Effector memory CD8-positive, alpha-beta T cell (primary cell): ENCODE measurements at places on chromosomes 7 and 10.

GRCh38 chr10:17742918-17743317, 9.1 kb upstream of the TMEM236 start:
- H3K4me1 ChIP-seq: no peaks in the 10 kb centered on the region
- H3K27ac ChIP-seq: no peak overlapping the region
- no peak overlapping the region for H3K4me3 ChIP-seq
- peak; percentile 59 for DNase-seq
- no peaks in the 10 kb centered on the region for H3K27me3 ChIP-seq
- peaks cover 7% of the 10 kb centered on the region for H3K36me3 ChIP-seq

GRCh38 chr10:14365266-14365665, 34.5 kb upstream of the FRMD4A start:
- no peak overlapping the region for H3K4me3 ChIP-seq
- no peak for DNase-seq
- H3K36me3 ChIP-seq: no peaks in the 10 kb centered on the region
- H3K27ac ChIP-seq: no peak overlapping the region
- H3K4me1 ChIP-seq: no peaks in the 10 kb centered on the region
- H3K27me3 ChIP-seq: peaks cover 40% of the 10 kb centered on the region

DNA sequence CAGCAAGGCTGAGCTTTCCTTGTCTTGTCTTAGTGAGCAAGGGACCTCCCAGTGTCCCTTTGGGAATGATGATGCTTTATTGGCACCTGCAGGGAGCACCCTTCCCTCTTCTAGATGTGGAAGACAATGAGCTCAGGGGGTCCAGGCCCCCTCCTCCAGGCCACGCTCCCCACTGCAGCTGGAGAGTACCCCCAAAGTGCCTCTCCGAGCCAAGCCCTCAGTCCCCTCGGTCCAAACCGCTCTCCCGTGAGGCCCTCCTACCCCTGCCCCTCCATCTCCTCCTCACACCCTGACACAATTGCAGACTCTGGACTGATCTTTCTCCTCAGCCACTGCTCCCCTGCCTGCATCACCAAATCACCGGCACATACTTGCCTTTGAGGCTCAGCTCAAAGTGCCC, 16.7 kb downstream of the RBP3 start:
- peaks cover 7% of the 10 kb centered on the region for H3K27me3 ChIP-seq
- H3K4me1 ChIP-seq: no peaks in the 10 kb centered on the region
- H3K36me3 ChIP-seq: peaks cover 2% of the 10 kb centered on the region
- DNase-seq: no peak
- no peak overlapping the region for H3K4me3 ChIP-seq

DNA sequence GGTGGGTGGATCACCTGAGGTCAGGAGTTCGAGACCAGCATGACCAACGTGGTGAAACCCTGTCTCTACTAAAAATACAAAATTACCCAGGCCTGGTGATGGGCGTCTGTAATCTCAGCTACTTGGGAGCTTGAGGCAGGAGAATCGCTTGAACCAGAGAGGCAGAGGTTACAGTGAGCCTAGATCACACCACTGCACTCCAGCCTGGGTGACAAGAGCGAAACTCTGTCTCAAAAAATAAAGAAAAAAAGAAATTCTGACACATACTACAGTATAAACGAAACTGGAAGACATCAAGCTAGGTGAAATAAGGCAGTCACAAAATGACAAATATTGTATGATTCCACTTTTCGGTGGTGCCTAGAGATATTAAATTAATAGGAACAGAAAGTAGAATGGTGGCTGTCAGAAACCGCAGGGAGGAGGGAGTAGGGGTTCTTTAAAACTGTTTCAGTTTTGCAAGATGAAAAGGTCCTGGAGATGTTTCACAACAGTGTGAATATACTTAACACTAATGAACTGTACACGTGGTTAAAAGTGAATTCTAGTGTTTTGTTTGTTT, 23.2 kb downstream of the PILRA start:
- peaks cover 11% of the 10 kb centered on the region for H3K36me3 ChIP-seq
- peak; percentile 30 for DNase-seq
- peak overlapping the region; percentile 76 for H3K4me3 ChIP-seq
- no peaks in the 10 kb centered on the region for H3K27me3 ChIP-seq

- no peaks in the 10 kb centered on the region for H3K36me3 ChIP-seq
- no peaks in the 10 kb centered on the region for H3K27me3 ChIP-seq
- DNase-seq: no peak
These were observed 240.1 kb upstream of the GRB10 start for GRCh38 chr7:51022821-51023220.

- no peak for DNase-seq
- no peaks in the 10 kb centered on the region for H3K36me3 ChIP-seq
- H3K27ac ChIP-seq: no peak overlapping the region
- peaks cover 39% of the 10 kb centered on the region for H3K27me3 ChIP-seq
These were observed 14.8 kb upstream of the PRKAG2 start for GRCh38 chr7:151891753-151892152.

DNA sequence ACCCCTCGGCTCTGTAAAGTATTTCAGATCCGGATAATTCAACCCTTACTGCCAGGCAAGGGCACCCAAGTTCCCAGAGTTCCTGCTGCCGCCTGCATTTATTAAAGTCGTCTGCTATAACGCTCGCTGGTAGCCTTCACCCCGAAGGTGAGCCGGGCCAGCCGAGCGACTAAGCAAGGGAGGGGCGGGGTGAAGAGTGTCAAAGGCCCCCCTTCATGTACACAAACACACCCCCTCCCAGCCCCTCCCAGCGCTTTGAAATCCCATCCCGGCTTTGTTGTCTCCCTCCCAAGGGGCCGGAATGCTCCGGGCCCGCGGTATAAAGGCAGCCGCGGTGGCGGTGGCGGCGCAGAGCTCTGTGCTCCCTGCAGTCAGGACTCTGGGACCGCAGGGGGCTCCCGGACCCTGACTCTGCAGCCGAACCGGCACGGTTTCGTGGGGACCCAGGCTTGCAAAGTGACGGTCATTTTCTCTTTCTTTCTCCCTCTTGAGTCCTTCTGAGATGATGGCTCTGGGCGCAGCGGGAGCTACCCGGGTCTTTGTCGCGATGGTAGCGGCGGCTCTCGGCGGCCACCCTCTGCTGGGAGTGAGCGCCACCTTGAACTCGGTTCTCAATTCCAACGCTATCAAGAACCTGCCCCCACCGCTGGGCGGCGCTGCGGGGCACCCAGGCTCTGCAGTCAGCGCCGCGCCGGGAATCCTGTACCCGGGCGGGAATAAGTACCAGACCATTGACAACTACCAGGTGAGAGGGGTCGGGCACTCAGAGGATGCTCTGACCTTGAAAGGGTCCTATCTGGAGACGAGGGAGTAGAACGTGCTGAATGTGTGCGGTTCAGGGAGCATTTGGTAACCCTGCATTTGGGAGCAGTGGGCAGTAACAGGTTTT, at the start of gene DKK1:
Gene DKK1, plus strand, starts transcription at position 349 of the 889 bp plus-strand sequence. Its CDS starts 154 bp downstream, at position 503.
- H3K4me3 ChIP-seq: no peak within 1 kb of the TSS
- no peak within 1 kb of the TSS for H3K27ac ChIP-seq
- no peaks in the 10 kb centered on the region for H3K4me1 ChIP-seq

DNA sequence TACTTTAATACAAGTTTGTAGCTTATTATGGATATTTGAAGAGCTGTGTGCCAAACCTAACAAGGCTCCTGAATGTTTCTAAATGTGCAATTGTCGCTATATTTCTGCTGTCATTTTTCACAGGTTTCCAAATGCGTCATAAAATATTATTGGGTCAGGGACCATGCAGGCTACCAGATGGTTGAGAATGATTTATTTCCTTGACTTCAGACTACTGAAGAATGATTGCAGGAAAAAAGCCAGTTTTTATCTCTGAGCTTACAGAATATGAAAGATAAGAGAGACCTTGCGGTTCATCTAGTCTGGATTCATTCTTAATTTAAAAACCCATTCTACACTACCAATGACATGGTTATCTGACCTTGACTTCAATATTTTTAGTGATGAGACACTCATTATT, 55.2 kb downstream of the TSPAN12 start:
- no peaks in the 10 kb centered on the region for H3K4me1 ChIP-seq
- H3K27ac ChIP-seq: no peak overlapping the region
- peaks cover 11% of the 10 kb centered on the region for H3K27me3 ChIP-seq
- DNase-seq: no peak
- no peak overlapping the region for H3K4me3 ChIP-seq

- H3K4me1 ChIP-seq: peaks cover 2% of the 10 kb centered on the region
- H3K27me3 ChIP-seq: no peaks in the 10 kb centered on the region
- no peak overlapping the region for H3K4me3 ChIP-seq
- no peak overlapping the region for H3K27ac ChIP-seq
- no peak for DNase-seq
- H3K36me3 ChIP-seq: peaks cover 11% of the 10 kb centered on the region
These were observed 65.5 kb upstream of the SH2B2 start for GRCh38 chr7:102220960-102221800.

DNA sequence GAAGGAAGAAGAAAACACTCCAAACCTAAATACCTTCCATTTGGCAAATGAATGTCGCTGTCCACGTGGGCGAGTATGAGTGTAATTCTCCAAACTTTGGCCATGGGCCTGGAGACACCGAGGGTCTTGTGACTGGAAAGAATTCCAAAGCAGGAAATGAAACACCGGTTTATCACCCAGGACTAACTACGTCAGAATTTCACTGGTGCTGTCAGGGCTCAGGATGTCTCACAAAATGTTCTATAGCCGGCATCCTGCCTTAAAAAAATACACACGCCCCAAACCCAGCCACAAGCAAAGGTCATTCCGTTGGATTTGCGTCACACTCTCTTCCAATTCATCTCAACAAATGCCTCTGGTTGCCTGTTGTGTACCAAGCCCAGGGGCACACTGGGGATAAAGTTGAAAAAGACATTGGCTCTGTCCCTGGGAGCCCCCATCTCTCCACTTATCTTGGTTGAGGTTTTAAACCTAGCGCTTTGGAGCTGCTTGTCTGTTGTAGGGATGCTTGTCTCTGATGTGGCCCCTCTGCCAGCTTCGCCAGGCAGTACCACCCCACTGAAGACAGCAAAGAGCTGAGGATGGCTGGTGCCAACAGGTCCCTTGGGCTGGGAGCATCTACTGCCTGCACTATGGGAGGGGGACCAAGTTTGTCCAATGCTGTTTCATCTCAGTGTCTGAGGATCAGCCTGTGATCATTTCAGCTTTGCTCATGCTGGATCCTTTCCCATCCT, 31.2 kb downstream of the GSTO2 start:
- H3K4me1 ChIP-seq: peaks cover 31% of the 10 kb centered on the region
- DNase-seq: no peak
- H3K27me3 ChIP-seq: peaks cover 7% of the 10 kb centered on the region
- H3K27ac ChIP-seq: no peak overlapping the region
- peak overlapping the region; percentile 51 for H3K4me3 ChIP-seq
- peaks cover 32% of the 10 kb centered on the region for H3K36me3 ChIP-seq

- no peaks in the 10 kb centered on the region for H3K27me3 ChIP-seq
- H3K4me1 ChIP-seq: peaks cover 53% of the 10 kb centered on the region
- H3K4me3 ChIP-seq: peak overlapping the region; percentile 91
These were observed 732 bp downstream of the FAM53B start for GRCh38 chr10:124743191-124744101.

DNA sequence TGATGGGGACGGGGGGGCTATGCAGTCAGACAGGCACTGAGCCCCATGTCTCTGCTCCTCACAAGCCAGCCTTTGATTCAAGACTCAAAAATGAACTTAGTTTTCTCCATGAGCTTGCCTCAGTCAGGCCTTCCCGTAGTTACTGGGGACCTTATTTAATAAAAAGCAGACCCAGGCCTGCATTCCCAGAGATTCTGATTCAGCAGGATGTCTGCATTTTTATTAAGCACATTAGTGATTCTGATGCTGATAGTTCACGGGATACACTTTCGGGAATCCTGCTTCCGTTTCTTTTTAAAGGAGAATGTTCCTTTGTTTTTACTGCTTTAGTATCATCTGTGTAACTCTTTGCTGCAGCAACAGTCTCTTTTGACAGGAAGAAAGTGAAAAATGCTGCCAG, 28.3 kb upstream of the PLPP4 start:
- no peak overlapping the region for H3K4me3 ChIP-seq
- no peak overlapping the region for H3K27ac ChIP-seq
- H3K36me3 ChIP-seq: no peaks in the 10 kb centered on the region
- H3K27me3 ChIP-seq: peaks cover 26% of the 10 kb centered on the region
- no peak for DNase-seq
- H3K4me1 ChIP-seq: no peaks in the 10 kb centered on the region

DNA sequence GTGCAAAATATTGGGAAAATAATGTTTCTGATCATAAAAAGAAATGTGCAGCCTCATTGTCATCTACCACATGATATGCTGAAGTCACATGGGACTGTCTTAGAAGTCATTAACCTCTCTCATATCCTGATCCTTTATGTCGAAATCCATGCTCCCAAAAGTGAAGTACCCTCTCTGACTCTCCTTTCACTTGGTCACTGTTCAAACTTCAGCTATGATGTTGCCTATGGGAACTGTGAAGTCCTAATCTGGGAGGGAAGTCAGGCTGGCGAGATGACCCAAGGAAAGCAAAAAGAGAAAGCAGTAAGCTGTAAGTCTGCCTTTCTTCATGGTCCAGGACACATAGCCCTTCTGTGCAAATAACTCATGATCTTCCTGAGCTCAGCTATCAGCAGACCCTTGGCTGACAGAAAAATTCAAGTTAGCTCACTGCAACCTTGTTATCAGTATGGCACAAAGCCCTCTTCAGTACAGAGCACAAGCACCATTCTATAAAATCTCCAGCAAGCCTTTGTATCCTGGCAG, 29.5 kb downstream of the WASL start:
- H3K27me3 ChIP-seq: no peaks in the 10 kb centered on the region
- H3K4me1 ChIP-seq: peaks cover 39% of the 10 kb centered on the region
- no peak overlapping the region for H3K4me3 ChIP-seq
- H3K27ac ChIP-seq: no peak overlapping the region

- H3K27me3 ChIP-seq: no peaks in the 10 kb centered on the region
- H3K27ac ChIP-seq: peak overlapping the region; percentile 88
- DNase-seq: no peak
- no peak overlapping the region for H3K4me3 ChIP-seq
- H3K4me1 ChIP-seq: peaks cover 31% of the 10 kb centered on the region
These were observed 79.2 kb downstream of the ELAPOR2 start for GRCh38 chr7:86980223-86980622.

DNA sequence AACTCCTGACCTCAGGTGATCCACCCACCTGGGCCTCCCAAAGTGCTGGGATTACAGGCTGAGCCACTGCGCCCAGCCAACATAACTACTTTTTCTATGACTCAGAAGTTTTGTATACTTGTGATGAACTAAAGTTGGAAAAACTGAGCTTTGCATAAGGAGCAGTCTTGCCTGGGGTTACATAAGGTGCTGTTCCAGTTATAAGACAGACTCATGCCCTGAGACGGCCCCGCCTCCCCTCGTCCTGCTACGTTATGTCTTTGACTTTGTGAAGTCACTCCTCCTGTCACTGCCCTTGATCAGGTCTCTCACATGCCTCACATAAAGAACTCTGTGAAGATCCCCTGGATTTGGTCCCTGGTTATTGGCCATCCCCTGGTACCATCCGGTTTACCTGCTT, 40.4 kb upstream of the OPN4 start:
- peaks cover 41% of the 10 kb centered on the region for H3K27me3 ChIP-seq
- H3K4me1 ChIP-seq: no peaks in the 10 kb centered on the region
- DNase-seq: no peak
- peak overlapping the region; percentile 38 for H3K27ac ChIP-seq
- no peak overlapping the region for H3K4me3 ChIP-seq
- no peaks in the 10 kb centered on the region for H3K36me3 ChIP-seq

- peak overlapping the region; percentile 0 for H3K27ac ChIP-seq
- no peaks in the 10 kb centered on the region for H3K4me1 ChIP-seq
- no peaks in the 10 kb centered on the region for H3K27me3 ChIP-seq
- H3K36me3 ChIP-seq: peaks cover 21% of the 10 kb centered on the region
- no peak overlapping the region for H3K4me3 ChIP-seq
- DNase-seq: no peak
These were observed 23.5 kb upstream of the FAM133B start for GRCh38 chr7:92613720-92614119.
